SHP77 (cell line): ENCODE measurements at places on chromosomes 16 and 17.

- no peak for DNase-seq
Observed at GRCh38 chr16:1169285-1170075, 16.6 kb downstream of the CACNA1H start.

DNA sequence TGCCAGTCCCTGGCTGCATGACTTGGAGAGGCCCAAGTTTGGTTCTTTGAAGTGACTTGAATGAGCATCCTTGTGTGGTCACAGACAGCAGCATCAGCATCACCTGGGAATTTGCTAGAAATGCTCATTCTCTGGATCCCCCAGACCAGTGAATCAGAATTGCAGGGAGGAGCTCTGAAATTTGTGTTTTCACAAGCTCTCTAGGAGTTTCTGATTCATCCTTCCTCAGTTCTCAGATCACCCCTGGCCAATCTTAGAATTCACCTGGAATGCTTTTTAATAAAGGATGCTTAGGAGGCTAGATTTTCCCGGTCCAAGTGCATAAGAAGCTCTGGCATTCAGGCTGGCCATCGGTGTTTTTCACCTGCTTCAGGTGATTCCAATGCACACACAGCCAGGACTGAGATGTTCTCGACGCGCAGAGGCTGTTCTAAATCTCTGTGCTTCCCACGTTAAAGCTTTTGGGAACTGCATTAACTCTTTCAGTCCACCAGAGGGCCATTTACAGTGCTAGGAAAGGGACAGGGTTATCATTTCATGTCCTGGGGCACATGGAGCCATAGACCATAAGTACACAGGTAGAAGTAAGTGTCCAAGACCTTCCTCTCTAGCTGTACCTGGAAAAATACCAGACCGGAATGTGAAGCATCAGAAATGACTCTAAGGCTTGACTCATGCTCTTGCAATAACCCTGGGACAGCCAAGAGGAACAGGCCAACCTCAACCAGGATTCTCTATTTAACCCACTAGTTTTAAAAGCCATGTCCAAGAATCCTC, 85.7 kb upstream of the XYLT1 start:
- DNase-seq = peak; percentile 7

- DNase-seq = no peak
Observed at GRCh38 chr16:70271696-70272095, 17.6 kb downstream of the AARS1 start.

DNA sequence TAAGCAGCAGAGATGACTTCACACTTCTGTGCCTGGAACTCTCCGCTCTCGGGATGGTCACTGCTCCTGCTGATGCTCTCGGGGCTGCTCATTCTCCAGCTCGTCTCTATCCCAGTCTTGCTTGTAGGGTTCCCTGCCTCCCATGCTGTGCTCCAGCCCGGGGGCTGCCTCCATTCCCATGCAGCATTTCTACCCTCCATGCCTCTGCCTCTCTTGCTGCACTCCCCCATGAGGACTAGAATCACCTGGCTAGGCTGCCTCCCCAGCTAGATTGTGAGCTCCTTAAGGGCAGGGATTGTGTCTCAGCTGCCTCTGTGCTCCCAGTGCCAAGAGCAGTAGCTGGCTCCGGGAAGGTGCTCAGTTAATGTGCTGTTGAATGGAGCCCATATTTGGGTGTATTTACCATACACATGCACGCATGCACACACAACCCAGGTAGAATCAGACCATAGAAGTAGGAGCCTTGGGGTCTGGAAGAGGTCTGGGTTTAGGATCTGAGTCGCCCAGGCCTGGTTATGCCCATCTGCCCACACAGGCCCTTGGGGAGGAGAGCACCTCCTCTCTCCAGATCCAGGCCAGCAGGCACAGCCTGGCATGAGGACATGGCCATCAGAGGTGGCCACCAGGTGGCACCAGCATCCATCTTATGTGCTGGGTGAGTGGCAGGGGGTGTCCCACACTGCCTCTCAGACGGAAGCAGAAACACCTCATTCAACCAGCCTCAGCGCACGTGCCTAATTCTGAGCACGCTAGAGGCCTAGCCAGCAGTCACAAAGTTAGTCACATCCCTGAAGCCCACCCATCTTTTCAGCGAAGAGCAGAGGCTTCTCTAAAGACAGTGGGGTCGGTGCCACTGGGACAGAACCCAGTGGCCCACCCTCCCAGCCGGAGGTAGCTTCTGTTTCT, 9.3 kb downstream of the GIT1 start:
- DNase-seq = peak; percentile 80

- no peak for DNase-seq
Observed at GRCh38 chr16:86251682-86252081, 258.6 kb upstream of the FOXF1 start.

- no peak for DNase-seq
Observed at GRCh38 chr16:49855822-49856671, at the start of gene ZNF423. Gene ZNF423, minus strand, starts transcription at chr16:49856112. Its CDS starts 338 bp downstream, at chr16:49855774.

DNA sequence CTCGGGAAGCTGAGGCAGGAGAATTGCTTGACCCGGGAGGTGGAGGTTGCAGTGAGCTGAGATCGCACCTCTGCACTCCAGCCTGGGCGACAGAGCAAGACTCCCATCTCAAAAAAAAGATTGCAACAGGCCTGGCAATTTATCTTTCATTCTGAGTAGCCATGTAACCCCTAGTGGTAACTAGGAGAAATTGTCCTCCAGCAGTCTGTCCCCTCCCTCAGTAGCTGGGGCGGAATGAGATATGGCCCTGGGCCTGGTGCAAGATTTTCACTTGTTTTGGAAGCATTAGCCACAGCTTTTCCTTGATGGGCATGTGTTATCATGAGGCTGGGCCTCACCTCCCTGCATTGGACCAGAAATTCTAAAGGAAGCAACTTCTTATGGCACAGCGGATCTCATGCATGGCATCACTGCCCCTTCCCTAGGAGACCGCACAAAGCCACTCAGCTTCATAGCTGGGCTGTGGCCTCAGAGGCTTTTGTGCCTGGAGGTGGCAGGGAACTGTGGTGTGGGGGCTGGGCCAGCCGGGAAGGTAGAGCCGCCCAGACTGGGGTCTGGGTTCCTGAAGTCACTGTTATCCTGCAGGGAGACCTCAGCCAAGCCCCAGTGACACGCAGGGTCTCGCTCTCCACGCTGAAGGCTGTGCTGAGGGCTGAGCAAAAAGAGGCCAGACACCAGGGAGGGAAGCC, 13.4 kb downstream of the NATD1 start:
- no peak for DNase-seq

DNA sequence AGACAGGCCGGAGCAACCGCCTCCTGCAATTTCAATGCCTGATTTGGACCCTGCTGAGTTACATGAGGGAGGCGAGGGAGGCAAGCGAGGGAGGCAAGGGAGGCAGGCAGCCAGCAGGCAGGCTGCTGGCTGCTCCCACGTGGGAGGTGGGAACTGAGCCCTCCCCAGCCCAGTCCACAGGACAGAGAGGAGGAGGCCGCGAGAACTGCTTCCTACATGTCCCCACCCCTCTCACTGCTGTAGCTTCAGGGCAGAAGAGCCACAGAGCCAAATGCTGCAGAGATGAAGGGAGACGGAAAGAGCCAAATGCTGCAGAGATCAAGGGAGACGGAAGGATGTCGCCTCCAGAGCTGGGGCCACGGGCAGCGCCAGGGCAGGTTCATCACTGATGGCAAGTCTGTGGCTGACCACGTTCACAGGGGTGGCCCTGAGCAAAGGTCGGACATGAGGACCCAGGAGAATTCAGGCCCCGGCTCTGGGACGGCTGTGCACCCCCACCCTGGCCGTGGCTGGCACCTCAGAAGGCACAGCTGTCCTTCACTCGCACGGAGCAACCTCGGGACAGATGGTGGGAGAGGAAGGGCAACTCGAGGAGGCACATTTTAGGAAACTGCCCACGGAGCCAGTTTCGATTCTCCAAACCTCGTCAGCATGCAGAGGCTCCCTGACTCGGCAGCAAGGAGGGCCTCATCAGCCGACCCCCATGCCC, 21.5 kb downstream of the RPH3AL start:
- no peak for DNase-seq

DNA sequence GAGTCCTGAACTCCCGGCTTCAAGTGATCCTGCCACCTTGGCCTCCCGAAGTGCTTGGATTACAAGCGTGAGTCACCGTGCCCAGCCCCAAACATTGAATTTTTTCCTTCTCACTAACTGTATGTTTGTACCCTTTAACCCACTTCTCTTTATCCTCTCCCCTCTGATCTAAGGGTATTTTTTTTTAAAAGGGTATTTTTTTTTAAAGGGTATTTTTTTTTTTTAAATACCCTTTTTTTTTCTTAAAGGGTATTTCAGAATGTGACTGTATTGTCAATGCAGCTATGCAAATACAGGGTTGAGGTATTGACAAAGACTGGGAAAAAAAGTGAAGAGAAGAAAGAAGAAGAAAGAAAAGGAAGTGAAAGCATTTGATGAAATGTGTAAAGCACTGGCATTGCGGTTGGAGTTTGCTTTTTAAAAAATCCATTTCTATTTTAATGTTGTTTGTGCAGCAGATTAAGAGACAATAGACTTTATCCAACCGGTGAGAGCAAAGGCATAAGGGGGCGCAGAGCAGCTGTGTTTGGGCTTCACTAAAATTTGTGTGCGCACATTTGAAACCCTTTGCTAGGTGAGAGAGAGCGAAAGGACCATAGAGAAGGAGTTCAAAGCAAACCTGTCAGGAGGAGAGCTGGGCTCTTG, 42.4 kb downstream of the SYT17 start:
- DNase-seq = no peak
